ENCODE measurements at places on chromosomes 2 and 18.

- DNase-seq = no peak
Measured at GRCh38 chr18:44742718-44743311, 62.1 kb downstream of the SETBP1 start.

- no peak for DNase-seq
Measured at GRCh38 chr2:109264595-109265328, 135.8 kb downstream of the SH3RF3 start.

GRCh38 chr2:197304556-197305011 is 6.0 kb downstream of the ANKRD44 start:
- no peak for DNase-seq

DNA sequence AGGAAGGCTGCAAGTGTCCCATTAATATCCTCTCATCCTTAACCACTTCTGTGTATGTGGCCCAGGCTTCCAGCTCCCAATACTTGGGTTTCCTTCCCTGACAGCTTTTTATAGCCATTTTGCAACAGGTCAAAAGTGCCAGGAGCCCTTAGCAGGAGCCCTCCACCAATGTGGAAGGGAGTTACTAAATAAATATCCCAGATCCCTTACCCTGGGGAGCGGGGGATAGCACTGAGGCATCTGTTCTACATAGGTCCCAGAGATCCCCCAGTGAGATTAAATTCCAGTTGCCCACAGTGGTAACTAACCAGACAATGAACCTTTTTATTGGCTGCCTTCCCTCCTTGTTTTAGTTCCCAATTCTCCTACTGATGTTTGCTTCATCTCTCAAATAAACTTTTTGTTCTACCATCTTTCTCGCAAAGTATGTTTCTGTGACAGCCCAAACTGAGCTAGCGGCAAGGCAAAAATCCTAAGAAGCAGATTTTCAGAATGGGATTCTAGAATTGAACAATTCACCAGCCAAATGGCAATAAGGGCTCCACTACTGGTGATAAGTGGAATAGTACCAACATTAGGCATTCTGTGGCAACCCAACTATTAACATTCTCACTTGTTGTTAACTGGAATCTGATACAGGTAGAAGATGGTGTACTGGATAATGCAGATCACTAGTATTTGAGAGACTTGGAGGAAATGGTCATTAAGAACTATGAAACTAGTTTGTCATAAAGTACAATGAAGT is 83.9 kb upstream of the MAPRE2 start:
- no peak for DNase-seq

DNA sequence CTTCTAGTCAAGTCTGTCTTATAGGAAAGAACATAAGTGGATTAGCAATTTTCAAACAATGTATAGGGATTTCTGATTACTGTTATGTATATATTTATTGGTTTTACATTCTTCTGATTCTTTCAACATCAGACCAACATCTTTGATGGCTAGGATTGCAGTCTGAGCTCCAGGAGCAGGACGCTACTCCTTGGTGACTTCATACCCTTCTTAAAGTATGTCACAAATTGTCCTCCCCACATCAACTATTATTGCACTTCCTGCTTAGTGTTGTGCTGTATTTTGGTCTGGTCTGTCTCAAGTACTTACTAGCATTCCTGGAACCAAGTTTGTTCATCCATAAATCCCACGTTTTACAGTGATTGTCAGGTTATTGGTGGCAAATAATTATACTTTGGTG is 49.0 kb downstream of the MAP2 start:
- no peak for DNase-seq

GRCh38 chr2:199303728-199304177 is 154.0 kb downstream of the SATB2 start:
- DNase-seq = no peak

DNA sequence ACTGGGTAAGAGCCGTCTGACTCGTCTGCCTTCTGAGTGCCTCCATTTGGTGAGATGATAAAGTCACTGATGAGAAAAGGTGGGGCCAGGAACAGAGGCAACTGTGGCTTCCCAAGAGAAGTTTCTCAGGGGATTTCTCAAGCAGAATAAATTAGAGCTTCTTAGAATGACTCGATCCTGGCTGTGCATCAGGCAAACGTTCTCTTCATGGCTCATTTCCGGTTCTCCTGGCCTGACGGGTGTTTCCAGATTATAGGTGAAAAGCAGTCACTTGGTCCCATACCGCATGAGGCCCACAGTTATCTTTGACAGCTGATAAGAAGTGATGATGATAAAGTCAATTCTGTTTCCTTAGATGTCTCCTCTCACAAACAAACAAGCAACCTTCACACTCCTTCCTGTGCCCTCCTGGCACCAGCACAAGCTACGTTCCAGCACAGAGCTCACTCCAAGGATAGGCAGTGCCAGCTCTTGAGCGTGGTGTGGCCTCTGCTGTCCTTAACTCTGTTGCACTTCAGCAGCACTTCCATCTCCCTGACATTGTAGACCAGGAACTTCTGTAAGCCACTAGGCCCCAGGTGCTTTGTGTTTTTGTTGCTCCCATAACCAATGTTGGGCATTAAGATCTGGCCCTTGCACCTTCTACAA is 37.8 kb upstream of the KCNF1 start:
- DNase-seq = no peak

DNA sequence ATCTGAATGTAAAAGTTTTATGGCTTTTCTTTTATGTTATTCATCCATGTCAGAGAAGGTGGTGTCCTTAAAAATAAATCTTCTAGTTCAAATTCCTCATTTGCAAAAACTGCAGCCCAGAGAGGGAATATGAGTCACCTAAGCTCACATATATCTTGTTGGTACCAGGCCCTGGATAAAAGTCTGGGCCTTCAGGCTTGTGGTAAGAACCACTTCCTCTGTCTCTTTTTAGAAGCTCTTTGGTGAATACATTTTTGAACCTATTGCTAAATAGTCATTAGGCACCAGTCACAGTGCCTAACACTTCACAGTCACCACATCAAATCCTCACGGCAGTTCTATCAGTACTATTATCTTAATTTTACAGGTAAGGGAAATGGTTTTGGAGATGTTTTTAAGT is 199.2 kb downstream of the KCNS3 start:
- DNase-seq = no peak

GRCh38 chr2:190511104-190511503 is 23.4 kb downstream of the NEMP2 start:
- no peak for DNase-seq

DNA sequence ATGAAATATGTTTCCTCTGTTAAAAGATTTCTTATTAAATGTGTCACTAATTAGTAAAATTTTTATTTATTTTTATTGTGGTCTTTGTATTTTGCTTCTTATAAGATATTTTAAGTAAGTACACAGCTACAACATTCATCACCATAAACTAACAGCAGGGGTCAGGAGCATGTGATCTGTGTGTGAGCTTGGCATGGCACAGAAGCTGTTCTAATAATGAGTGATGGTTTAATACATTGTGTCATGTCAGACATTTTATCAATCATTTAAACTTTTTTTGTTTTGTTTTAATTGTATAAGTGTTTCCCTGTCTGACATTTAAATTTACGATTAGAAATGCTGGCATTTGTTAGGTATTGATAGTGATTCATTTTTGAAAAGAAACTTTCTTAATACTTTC is 585.4 kb downstream of the DSC3 start:
- no peak for DNase-seq

- no peak for DNase-seq
Measured at GRCh38 chr2:109415581-109416013, 198.2 kb downstream of the SEPTIN10 start.

DNA sequence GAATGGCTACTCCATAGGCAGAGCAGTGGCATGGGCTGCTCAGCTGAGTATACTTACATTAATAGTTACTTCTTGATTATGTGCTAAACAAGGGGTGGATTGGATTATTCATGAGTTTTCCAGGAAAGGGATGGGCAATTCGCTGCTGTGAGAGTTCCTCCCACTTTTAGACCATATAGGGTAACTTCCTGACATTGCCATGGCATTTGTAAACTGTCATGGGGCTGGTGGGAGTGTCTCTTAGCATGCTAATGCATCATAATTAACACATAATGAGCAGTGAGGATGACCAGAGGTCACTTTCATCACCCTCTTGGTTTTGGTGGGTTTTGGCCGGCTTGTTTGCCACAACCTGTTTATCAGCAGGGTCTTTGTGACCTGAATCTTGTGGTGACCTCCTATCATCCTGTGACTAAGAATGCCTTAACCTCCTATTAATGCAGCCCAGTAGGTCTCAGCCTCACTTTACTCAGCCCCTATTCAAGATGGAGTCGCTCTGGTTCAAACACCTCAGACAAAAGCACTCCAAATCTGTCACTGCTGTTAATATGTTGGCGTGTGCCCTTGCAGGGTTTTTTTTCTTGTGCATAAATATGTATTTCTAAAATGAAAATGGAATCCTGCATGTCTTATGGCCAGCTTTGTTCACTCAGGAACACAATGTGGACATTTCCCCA is 56.0 kb downstream of the CYBRD1 start:
- DNase-seq = no peak

DNA sequence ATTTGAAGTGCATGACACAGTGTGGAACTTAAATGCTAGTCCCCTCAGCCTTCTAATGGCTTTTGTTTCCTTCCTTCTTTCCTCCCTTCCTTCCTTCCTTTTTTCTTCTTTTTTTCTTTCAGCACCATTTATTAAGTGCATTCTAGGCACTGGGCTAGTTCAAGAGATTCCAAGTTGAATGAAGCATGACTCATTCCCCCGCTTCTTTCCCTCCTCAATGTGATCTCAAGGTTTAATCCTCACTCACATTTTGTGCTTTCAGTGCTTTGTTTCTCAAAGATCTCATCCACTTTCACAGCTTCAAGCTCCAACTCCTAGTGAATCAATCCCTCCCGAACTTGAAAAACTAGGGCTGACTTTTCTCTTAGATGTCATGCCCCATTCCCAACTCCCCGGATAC is 90.1 kb downstream of the LBH start:
- DNase-seq = no peak

DNA sequence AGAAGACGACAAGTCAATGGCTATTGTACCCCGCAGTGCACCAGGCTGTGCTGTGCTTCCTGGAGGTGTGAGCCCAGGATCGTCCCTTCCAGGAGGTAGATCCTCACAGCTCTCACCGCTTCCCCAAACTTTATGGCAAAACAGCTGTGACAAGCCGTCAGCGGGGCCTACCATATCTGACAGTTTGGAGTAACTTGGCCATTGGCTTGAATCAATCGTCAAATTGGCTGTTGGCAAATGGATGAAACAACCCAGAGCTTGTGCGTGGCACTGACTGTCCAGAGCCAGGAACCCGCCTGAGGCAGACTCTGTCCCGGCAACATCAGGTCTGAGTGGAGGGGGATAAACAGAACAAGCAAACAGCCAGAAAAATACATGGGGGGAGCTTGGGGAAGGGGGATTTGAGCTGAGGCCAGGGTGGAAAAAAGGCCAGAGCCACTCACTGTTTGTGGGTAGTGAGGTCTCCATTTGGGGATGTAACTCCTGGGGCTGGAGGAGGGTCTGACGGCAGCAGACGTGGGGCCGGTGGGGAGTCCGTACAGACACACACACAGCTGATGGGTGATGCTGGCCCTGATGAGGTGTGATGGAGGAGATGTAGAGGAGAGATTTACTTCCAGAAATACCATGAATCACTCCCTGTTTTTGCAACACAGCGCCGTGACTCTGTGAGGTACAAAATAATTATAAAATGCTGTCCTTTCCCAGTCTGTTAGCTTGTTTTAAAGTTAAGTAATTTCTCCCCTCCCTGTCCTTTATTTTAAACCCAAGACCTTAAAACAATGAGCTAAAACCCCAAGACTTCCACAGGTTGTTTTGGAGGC is 174.8 kb downstream of the TWIST2 start:
- DNase-seq = no peak

DNA sequence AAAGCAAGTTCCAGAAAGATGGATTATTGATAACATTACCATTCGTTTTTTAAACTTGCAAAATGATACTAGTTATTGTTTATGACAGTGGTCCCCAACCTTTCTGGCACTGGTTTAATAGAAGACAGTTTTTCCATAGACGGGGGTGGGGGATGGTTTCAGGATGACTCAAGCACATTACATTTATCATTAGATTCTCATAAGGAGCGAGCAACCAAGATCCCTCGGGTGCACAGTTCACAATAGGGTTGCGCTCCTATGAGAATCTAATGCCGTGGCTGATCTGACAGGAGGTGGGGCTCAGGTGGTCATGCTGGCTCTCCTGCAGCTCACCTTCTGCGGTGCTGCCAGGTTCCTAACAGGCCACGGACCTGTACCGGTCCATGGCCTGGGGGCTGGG is 86.2 kb downstream of the BCL2 start:
- DNase-seq = no peak

- DNase-seq = no peak
Measured at GRCh38 chr2:196291426-196291825, 120.0 kb upstream of the STK17B start.

GRCh38 chr2:195503208-195503607 is 153.8 kb upstream of the SLC39A10 start:
- no peak for DNase-seq

DNA sequence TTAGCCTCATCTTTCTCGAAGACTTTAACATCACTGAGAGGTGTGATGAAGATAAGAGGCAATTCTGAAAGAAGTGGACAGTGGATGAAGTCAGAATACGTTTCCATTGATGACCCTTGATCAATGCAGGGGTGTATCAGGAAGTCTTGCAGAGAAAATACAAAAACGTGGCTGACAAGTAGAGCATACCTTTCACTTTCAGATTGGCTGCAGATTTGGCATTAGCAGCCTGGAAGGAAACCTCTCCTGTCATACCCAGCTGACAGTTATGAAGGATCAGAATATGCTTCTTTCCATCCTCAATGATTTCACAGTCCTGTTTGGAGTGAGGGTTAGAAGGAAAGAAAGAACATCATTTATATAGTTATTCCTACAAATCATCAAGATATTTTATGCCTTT is 152.5 kb downstream of the PLEKHA3 start:
- DNase-seq = no peak

- DNase-seq = no peak
Measured at GRCh38 chr2:113692698-113693428, 63.6 kb downstream of the SLC35F5 start.

DNA sequence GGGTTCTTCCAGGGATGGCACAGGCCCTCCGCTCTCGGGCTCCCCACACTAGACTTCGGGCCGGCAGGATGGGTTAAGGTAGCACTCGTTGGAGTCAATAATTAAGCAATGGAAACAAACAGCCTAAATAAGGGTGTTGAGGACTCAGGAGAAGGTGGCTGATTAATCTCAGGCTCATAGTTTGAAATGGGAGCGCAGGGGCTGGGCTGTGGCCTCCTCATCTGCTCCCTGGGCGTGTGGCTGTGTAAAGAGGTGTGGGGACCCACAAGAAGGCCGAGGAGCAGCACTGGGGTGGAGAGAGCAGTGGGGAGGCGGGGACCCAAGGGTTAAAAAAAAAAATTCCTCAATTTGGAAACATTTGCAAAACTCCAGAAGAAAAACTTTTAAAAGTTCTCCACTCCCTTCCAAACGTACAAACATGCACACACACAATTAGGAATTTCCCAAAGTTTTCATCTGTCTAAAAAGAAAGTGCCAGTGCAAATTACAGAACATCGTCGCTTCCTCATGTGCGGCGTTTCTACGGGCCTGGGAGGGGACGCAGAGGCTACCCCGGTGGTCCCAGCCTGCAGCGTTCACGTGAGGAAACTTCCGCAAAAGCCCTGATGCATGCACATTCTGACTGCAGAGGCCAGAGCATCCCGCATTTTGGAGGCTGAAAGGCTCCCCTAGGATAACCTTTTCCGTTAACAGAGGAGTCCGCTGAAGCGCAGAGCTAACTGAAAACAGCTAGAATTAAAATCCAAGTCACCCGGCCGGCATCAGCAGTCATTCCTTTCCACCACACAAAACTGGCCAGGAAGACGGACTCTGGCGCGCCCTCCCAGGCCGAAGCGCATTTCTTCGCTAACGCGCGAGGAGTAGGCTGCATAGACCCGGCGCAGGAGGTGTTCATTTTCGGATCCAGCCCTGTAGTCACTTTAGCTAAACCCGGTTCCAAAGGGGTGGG is 1.0 kb upstream of the TUBB6 start:
- no peak for DNase-seq

All from activated CD8-positive, alpha-beta memory T cell treated with anti-CD3 and anti-CD28 coated beads for 4 hours (primary cell).